ENCODE measurements at places on chromosomes 12 and 14.

GRCh38 chr12:131369094-131369845 lies 341.6 kb upstream of the SFSWAP start:
- DNase-seq, result no peak

- no peak for DNase-seq
These were observed 70.8 kb downstream of the CCDC88C start for GRCh38 chr14:91346838-91347173.

DNA sequence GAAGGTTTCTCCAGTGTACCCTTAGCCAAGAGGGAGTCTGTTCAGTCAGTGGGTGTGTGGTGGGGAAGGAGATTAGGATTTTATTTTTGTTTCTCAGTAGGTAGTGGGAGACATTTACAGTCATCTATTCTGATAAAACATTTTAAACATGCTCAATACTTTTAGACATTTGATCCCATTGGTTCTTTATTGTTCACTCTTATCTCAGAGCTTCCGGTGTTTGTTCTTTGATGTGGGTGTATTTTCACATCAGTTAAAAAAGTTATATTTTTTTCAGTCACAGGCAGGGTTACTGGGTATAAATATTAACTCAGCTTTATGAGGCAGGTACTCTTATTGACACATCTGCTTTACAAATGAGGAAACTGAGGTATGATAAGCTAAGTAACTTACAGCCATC lies 43.3 kb upstream of the LRRK2 start:
- no peak for DNase-seq

GRCh38 chr12:10190558-10191388 lies 11.9 kb downstream of the TMEM52B start:
- DNase-seq, result peak; percentile 5

DNA sequence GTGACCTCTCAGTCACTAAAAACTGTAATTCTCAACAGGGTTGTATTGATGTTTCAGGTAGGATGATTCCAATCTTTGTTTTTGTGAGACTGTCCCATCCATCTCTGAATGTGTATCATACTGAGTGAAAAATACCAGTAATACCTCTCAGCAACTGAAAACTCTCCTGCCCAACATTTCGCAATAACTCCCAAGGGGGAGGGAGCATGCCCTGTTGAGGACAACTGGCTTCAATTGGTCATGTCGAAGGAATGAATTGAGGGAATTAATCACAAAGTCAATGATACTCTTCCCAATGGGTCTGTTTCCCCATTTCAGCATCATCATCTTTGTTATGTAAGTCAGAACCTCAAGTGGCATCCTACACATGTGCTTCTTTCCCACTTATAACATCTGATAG lies 102.4 kb upstream of the E2F7 start:
- no peak for DNase-seq

DNA sequence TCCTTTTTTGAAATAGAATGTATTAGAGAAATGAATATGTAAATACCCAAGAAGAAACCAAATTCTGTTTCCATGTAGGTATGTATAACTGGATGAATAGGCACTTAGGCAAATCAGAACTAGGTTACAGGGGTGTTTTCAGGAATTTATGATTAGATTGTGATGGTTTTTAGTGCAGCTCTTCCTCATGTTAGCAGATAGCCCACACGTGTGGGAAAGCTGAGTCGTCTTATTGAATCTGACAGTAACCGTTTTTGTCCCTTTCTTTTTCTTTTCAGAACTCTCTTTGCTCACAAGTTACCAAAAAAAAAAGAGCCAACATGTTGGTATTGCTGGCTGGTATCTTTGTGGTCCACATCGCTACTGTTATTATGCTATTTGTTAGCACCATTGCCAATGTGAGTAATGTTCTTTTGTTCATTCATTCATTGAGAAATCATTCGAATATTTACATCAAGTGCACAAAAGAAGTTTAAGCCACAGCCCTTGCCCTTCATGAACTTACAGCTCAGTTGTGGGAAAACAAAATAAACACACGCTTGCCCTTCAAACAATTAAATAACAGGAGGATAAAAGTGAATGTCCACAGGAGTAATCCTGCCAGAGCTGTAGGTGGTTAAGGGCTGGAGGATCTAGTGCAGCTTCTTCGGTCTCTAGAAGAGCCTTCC lies 14.8 kb downstream of the EMP1 start:
- DNase-seq, result no peak

- DNase-seq, result no peak
These were observed 18.7 kb upstream of the TAS2R14 start for GRCh38 chr12:10957741-10958140.

DNA sequence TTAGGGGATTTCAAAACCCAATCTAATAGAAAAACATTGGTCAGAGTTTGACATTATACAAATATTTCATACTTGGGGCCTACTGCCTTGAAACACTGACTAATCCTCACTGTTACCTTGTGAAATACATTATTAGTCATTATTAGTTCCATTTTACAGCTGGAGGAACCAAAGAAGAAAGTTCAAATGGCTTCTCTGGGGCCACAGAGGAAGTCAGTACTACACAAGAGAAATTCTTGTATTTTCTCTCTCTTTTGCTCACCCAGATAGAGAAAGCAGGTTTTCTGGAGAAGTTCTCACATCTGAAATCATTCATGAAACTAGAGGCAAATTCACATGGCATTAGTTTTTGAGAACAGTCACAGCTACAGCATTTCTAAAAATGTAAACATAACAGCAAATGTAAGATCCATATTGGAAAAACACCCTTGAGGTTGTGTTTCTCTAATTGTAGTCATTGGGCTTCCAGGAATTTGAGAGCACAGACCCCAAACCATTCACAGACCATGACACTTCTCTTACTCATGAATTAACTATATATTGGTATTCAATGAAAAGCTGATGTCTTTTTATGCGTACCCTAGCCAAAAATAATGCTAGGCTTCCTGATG lies 83.0 kb downstream of the LLPH start:
- DNase-seq, result no peak

DNA sequence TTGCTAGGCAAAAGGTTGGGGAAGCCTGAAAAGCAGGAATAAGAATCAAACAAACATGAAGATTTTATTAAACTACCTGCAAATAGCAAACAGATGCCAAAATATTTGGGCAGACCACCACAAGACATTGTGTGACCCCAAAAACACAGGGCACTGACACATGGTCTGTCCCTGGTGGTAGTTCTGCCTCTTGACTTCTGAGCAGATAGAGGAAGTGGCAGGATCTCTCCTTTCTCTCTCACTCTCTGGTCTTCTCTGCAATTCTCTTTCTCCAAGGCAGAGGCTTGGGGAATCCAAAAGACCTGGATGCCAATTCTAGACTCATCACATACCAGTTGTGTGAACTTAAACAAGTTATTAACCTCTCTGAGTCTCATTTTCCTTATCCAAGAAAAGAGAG lies 4.3 kb upstream of the PTGDR start:
- DNase-seq, result no peak

- no peak for DNase-seq
These were observed 407.9 kb upstream of the ATXN7L3B start for GRCh38 chr12:74129702-74130101.

DNA sequence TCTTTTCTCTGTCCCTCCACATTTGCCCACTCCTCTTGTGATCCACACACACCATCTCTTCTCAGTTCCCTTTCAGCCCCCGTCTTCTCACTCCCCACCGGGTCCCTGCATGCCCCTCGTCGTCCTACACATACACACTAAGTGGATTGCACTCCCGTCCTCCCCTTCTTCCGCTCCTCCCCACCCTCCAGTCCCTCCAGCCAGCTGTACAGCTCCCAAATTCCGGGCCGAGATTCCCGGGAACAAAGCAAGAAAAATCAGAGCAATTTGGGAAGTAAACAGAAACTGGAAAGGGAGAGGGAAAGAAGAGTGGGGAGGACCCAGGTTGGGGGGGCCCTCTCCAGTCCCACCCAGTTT lies 282 bp upstream of the IGFBP6 start:
- DNase-seq, result no peak

DNA sequence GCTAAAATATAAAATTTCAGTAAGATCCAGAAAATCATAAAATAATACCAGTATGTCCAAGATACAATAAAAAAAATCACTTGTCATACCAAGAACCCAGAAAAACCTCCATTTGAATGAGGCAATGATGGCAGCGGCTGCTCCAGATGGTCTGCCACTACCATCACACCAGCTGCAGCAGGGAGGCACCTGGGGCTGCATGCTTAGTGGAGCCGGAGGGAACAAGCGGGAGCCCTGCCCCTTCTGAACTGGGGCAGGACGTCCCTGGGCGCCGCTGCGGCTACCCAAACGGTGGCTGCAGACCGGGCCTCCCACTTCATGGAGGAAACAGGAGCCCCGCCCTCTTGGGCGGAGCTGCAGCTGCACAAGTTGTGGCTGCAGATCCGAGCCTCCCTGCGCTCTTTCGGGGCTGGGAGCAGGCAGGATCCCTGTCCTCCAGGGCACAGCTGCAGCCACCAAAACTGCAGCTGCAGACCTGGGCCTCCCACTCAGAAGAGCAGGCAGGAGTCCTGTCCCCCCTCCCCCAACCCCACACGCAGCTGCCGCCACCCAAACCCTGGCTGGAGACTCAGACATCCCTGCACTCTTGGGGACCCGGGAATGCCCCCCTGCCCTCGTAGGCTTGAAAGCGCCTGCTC lies 36.1 kb upstream of the OR5AU1 start:
- DNase-seq, result peak; percentile 39

DNA sequence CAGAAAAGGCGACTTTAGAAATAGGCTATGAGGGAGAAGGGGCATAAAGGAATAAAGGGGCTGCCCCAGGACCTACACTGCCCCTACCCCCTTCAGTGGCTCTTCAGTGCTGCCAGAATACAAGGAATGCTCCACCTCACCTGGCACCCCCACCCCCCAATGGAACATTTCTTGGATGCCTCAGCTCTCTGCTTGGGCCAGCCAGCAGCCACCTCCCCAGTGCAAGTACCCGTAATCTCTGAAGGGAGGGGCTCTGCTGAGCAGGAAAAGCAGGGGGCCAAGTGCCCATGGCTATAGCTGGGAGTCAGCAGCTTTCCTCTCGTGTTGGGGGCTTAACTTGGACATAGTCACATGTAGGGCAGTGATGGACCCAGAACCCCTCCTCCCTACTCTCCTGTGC lies 33.3 kb downstream of the BAZ2A start:
- no peak for DNase-seq

GRCh38 chr12:78189656-78190055 lies 359.0 kb downstream of the NAV3 start:
- no peak for DNase-seq

DNA sequence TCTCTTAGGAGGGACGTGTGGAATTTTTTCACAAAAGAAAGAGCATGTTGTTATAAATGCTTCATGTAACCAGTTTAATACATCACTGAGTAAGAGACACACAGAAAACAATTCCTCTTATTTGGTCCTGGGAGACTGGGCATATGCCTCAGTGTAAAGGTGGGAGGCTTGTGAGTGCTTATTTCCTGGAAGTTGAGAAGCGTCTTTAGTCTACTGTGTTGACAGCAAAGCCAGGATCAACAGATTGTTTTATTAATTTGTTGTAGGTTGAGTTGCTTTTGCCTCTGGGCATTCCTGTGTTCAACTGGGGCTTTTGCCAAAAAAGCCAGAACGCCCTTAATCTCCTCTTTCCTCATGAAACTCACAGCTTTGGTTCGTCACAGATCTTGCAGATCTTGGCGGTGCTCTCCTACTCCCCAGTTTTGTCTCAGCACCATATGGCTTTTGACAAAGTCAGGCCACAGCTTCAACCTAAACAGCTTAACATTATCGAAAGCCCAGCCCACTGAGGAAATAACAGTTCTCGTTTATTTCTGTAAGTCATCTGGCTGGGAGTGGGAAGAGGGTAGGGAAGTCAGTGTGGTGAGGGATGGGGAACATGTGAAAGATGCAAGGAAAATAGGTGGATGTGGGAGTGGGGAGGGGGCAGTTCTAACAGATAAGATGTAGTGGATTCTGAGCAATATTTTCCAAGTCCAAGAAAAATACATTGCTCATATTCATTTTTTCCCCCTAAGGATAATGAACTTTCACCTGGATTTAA lies 227.2 kb downstream of the DACT1 start:
- no peak for DNase-seq

DNA sequence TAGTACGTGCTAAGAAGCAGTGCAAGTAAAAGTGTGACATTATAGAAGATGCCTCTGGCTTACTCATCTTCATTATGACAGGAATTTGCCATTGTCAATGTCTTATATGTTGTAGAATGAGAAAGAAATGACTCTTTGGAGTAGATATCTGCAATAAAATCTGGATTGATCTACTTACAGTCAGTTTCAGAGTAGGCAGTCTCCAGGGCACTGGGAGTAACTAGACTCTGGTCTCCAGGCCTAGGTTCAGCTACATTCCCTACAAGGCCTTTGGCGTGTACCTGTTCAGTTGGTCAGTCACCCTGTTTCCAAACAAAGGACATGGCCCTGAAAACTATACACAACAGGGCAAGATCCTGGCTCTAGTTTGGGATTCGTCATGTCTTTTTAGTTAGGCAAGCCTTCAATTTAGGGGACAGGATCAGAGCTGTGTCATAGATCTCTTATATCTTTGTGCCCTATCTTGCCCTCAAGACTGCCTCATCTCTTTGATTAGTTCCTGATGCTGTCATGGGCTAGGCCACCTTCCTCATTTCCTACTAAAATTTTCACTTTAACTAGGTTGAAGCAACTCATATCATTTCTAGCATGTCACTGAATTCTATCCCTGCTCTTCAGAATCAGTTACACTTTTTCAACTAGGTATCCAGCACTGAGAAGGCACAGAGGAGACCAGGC lies 410.0 kb downstream of the RAD51B start:
- no peak for DNase-seq

DNA sequence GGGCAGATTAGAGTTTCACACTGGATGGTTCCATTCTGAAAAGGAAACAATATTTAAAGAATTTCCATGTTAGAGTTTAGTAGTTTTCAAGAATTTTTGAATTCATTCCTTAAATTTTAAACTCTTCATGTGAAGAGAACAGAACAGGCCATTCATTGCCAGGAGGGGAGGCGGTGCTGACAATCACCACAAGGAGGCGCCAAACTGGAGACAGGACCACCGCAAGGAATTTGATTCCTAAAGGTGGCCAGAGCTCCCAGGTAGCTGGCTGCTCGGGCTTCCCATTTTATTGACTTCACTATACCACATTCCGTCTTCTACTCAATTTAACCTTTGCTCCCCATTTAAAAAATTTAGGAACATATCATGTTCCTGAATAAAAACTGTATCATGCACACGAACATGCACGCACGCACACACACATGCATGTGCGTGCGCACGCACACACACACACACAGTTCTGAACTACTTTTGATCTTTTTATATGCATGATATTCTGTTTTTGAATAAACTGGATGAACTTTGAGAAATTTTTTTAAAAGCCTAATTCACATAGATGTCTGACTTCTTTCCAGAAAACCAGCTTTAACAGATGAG lies 101.2 kb downstream of the NELL2 start:
- no peak for DNase-seq

- DNase-seq, result no peak
These were observed 786.8 kb upstream of the FBXO33 start for GRCh38 chr14:40219032-40219431.

GRCh38 chr14:24011051-24011450 lies 22.3 kb downstream of the DHRS4L2 start:
- no peak for DNase-seq

DNA sequence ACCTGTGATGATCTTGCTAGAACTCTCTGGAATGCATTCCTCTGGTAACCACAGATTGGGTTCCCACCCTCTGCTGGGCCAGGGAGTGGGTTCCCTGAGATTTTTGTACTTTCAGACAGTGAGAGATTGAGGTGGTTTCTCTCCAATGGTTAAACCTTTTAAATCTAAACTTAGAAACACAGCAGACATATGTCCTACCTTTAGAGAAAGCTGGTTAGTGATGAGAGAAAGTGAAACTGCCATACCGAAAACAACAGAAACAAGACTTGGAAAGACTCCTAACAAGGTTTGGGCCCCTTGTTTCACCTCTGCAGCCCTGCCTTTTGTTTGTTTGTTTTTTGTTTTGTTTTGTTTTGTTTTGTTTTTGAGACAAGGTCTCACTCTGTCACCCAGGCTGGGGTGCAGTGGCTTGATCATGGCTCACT lies 9.7 kb upstream of the SGPP1 start:
- DNase-seq, result no peak

All from NCI-H748 treated with DMSO at 0.1 percent for 48 hours (cell line).